ENCODE measurements at places on chromosomes 16 and 17.

GRCh38 chr16:4052096-4052495 lies 64.1 kb downstream of the ADCY9 start:
- DNase-seq = no peak

- no peak for DNase-seq
These were observed 4.9 kb upstream of the POLR3E start for GRCh38 chr16:22292320-22292719.

DNA sequence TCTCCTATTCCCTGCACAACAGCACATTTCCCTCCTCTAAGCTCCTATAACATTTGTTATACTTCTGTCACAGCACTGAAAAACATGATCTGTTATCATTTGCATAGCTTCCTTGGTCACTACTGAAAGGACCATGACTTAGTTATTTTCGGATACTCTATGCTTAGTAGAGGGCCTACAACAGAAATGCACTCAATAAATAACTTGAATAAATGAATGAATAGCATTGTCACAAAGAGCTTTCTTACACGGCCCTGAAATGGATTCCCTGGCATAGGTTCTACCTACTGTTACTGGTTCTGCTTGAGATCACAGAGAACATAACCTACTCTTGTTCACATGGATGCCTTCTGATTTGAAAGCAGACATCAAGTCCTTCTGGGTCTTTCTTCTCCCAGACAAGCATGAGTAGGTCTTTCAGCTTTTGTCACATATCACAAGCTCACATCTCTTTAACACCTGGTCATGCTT lies 41.6 kb downstream of the MYO1D start:
- no peak for DNase-seq

DNA sequence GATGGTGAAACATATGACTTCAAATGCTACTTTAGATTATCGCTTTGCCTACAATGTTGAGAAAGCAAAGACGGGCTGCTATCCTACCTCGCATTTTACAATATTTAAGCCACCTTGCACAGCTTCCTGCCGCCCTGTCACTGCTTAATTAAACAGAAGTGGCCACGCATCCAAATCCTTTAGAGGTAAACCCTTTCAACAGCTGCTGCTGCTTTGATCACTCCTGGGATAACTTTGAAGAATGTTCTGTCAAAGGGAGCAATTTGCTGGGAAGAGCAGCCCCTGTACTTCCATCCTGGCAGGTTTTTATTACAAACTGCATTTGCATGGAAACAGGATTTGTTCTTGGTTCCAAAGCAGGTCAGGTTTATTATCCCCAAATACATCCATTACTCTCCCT lies 24.2 kb upstream of the SSTR2 start:
- DNase-seq = no peak

- DNase-seq = no peak
These were observed 953.9 kb downstream of the CDH11 start for GRCh38 chr16:64167936-64168335.

DNA sequence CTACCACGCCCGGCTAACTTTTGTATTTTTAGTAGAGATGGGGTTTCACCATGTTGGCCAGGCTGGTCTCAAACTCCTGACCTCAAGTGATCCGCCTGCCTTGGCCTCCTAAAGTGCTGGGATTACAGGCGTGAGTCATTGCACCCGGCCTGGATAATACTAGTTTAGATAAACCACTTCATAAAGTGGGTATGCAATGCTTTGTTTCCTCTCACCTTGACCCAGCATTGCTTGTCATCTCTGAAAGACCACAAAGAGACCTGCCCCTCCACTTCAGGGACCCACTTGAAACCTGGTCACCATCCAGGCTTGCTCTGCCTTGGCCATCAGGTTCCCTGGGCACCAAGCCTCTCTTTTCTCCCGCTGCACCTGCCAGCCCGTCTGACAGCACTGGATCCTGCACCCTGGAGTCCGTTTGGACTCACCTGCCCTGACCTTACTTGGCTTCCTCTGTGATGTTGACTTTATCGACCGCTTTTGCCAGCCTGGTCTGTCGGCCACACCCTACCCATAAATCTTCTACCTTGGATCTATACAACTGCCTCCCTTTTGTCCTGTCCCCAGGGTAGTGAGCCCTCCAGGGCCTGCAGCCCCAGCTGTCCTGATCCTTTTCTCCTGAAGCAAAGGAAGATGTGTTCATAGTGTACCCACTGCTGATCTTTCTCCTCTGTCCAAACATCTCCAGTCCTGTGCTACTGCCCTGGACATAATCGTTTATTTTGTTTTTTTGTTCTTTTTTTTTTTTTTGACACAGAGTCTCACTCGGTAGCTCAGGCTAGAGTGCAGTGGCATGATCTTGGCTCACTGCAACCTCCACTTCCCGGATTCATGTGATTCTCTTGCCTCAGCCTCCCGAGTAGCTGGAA lies 12.7 kb upstream of the ZG16 start:
- no peak for DNase-seq

GRCh38 chr17:50957600-50958575 lies 91.7 kb upstream of the TOB1 start:
- DNase-seq = no peak

- DNase-seq = no peak
These were observed 17.4 kb upstream of the CMIP start for GRCh38 chr16:81427219-81427618.

DNA sequence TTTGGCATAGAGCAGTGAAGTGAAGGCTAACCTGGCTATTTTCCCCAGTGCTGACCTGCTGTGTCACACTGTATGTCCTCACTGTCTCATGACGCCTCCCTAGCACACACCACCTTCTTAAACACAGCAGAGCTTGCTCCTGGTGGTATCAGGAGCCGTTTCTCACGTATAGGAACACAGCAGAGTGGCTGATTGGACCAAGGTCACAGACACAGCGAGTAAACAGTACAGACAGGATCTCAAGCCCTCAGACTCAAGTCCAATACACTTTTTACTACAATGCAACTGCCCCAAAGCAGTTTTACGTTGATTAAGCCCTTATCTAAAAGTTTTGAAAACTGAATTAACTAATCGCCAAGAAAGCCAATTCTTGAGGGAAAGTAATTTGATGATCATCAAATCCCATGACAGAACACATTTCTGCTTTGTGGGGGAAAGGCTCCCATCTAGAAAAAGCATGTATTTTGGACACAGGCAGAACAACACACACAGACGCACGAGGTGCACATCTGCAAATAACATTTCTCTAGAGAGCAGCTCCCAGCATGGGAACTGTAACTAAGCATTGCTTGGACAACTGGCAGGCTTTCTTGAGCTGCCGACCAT lies 15.2 kb downstream of the ARHGAP17 start:
- DNase-seq = no peak

GRCh38 chr16:21186326-21186691 lies 25.1 kb downstream of the ZP2 start:
- DNase-seq = no peak

DNA sequence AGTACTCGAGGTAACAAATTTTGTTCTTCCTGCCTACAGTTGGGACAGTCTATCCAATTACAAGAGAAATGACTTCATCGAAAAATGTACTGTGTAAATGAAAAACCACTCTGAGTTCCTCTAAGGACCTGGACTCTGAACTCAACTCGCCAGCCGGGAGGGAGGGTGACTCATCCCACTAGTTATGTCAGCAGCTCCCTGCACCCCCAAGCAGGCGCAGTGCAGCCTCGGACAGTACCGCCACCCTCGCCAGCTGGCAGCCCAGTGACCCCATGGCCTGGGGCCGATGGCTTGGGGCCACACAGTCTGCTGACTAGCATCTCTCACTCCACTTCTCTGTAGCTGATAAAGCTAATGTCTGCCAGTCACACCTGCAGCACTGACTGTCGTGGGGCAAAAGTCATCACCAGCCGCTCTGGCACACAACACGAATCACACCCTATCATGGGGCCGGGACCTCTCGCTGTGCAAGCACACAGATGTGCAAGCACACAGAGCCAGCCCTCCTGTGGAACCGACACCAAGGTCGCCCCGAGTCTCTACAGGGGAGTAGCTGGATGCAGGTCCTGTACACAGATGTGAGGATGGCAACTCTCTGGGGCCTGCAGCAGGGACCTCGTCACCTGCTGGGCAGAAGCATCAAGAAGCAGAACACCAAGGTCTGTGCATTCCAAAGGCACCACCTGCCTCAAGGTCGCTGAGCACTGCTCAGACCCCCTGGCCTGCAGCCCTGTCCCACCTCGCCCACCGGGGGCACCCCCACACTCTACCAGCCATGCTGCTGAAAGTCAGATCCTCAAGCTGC lies 5.7 kb downstream of the CSNK1D start:
- DNase-seq = peak; percentile 83

- no peak for DNase-seq
These were observed 398 bp downstream of the LGALS9 start for GRCh38 chr17:27631411-27631760.

- DNase-seq = peak; percentile 4
These were observed 26.5 kb downstream of the KAT7 start for GRCh38 chr17:49814781-49815529.

DNA sequence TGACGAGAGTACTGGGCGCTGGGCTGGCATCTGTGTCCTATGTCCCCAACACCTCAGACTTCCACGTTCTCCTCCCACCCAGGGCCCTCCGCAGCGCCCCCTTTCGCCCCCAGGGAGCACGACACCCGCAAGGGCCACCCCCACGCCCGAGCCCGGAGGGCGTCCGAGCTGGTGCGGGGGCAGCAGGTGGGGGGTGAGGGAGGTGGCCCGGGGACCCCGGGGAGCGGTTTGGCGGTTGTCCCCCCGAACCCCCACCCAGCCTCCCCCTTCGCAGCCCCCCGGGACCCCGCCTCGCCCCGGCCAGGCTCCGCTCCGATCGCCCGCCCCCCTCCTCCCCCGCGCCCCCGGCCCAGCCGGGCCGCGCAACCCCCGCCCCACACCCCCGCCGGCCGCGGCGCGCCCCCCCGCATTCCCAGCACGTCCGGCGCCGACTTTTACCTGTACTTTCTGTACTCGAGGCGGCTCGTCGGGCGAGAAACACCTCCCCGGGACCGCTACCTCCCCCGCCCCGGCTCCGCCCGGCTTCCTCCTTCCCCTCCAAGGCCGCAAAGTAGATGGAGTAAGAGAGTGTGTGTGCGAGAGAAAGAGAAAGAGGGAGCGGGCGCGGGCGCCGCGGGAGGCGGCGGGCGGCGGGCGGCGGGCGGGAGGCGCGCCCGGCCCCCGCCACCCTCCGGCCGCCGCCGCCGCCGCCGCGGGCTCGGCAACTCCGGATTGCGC lies 901 bp downstream of the CDYL2 start:
- no peak for DNase-seq

DNA sequence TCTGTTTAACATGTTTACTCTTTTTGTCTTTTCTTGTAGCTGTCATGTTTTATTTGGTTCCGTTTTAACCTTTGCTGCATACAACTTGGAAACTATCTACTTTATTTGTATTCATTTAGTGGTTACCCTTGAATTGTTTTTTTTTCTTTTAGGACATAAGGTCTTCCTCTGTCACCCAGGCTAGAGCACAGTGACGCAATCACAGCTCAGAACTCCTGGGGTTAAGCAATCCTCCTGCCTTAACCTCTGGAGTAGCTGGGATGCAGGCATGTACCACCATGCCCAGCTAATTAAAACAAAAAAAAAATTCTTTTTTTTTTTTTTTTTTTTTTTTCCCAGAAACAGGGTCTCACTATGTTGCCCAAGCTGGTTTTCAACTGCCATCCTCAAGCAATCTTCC lies 29.8 kb upstream of the USP43 start:
- no peak for DNase-seq

DNA sequence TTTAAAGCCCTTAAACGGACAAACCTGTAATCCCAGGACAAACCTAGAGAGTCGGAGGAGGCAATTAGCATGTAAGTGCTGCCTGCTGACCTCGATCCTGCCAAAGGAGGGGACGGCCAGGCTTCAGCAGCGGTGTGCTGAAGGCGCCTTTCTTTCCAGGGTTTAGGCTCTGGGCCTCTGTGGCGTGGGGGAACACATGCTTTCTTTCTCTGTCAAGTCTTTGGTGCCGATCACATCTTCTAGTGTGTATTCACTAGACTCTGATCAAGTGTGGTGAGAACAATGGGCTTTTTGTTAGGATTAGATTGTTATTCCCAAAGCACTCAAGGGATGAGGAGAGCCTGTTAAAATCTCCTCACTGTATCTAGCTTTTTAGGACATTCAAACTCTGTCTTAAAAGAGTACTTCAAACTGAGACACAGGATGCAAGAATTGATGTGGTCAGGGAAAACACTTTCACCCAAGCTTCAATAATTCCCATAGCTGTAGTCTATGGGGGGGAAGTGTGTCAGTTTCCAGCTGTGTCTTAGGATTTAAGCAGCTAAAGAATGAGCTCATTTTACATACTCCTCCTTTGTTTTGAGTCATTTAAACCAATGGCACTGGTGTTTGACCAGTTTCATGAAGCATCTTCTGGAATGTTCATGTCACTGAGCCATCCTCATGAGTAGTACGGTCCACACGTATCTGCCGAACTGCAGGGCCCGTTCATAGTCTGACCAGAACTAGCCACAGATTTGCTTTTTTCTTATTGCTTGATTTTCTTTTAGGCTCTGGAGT lies 51.2 kb downstream of the RPA1 start:
- peak; percentile 55 for DNase-seq

DNA sequence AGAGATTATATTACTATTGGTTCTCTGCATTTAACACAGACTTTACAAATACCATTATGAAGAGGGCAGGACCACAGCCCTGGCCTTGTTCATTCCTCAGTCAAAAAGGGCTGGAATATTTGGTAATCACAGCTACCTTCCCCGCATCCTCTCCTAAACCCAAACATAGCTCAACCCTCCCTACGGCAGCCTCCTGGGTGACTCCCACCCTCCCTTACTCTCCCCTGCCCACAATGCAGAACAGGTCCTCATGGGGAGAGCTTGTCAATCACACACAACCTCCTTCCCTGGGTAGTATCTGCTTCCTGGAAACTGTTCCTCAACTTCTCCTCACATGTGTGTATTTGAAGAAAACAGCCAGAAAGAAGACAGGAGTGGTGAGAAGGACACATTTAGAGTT lies 224.2 kb downstream of the C16orf78 start:
- DNase-seq = no peak

DNA sequence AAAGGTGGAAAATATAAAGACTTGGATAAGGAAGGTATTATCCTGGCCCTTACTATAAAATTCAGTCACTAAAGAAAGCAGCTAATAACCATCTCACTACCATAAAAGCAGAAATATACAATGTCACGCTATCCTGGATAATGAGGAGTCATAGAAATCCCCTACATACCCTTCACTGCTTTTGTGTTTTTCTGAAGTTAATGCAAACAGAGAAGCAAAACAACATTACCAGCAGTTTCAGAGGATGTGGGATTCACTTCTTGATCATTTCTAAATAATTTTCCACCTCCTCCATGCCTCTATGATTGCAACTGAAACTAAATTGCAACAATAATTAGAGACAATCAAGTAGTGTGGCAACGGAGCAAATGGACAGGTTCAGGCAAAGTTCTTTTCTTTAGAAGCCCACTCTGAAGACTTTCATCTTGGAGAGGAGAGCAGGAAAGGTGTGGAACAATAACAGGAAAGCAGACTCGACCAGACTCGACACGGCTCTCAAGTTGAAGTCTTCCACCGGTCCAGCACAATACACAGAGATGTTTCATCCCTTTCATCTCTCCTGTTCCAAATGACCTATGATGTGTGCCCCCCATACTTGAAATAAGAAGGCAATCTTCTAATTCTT lies 10.2 kb downstream of the CYTH1 start:
- no peak for DNase-seq

- DNase-seq = no peak
These were observed 6.0 kb downstream of the FHOD1 start for GRCh38 chr16:67241008-67241900.

GRCh38 chr16:2512735-2513404 lies 882 bp upstream of the ATP6V0C start:
- no peak for DNase-seq

- no peak for DNase-seq
These were observed 26.2 kb downstream of the SHISA9 start for GRCh38 chr16:12927591-12927990.

Measured in hippocampal formation (tissue), 2 donors.